ENCODE measurements at places on chromosomes 12 and 14.

DNA sequence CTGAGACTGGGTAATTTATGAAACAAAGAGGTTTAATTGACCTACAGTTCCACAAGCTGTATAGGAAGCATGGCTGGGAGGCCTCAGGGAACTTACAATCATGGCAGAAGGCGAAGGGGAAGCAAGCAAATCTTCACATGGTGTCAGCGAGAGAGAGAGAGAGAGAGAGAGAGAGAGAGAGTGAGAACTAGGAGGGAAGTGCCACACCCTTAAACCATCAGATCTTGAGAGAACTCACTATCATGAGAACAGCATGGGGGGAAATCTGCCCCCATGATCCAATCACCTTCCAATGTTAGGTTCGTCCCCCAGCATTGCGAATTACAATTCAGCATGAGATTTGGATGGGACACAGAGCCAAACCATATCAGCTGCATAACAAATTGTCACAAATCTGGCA, 96.7 kb downstream of the CHST11 start:
- DNase-seq: no peak

GRCh38 chr14:105861985-105862465, 335.6 kb downstream of the TMEM121 start:
- DNase-seq: peak; percentile 53

- DNase-seq: no peak
These were observed 23.5 kb upstream of the PPFIBP1 start for GRCh38 chr12:27500546-27500945.

DNA sequence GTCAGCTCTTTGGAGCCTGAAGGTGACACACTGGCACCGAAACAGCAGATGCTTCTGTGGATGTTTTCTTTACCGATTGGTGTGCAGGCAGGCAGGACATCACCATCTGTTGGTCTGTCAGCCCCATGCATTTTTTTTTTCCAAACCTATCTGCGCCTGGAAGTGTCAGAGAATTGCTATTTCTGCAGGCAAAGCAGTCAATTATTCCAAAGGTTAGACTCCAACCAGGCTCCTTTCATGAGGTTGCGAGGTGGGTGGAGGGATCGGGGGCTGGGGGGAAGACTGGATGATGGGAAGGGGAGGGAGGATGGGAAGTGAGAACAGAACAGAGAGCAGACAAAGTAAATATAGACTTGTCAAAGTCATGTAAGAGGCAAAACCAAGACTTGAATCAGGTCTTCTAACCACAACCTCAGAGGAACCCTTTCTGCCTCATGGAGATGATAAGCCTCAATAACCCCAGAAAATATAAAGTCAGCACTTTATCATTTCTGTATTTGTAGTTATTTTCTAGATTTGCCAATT, 117.7 kb downstream of the OTOGL start:
- DNase-seq: no peak

GRCh38 chr12:32010631-32011336, 51.6 kb downstream of the RESF1 start:
- DNase-seq: no peak

DNA sequence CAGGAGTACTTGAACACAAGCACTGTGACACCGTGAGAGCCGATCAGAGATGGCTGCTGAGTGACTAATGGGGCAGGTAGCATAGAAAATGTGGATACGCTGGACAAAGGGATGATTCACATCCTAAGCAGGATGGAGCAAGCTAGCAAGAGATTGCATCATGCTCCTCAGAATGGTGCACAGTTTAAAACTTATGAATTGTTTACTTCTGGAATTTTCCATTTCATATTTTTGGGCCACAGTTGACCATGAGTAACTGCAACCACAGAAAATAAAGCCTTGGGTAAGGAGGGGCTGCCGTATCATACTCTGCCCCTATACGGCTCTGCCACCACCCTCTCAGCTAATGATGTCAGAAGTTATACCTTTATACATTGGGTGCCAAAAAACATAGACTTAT, 23.3 kb upstream of the MARK3 start:
- no peak for DNase-seq

DNA sequence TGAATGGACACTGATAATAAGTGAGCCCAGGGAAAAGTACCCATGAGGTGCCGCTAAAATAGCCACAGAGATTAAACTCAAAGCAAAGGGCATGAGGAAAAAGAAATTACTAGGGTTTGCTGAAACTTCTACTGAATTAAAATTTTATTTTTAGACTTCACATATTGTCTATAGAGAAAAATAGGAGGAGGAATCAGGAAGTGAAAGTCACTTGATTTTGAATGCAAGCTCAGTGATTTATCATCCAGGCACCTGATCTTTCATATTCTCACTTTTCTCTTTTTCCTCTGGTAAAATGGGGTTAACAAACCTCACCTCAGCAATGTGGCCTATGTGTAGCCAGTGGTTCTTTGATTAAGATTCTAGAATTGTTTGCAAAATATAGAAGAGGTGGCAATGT, 479.8 kb downstream of the BCL11B start:
- DNase-seq: no peak

- DNase-seq: no peak
These were observed 81.8 kb upstream of the CCDC198 start for GRCh38 chr14:57575482-57575881.

DNA sequence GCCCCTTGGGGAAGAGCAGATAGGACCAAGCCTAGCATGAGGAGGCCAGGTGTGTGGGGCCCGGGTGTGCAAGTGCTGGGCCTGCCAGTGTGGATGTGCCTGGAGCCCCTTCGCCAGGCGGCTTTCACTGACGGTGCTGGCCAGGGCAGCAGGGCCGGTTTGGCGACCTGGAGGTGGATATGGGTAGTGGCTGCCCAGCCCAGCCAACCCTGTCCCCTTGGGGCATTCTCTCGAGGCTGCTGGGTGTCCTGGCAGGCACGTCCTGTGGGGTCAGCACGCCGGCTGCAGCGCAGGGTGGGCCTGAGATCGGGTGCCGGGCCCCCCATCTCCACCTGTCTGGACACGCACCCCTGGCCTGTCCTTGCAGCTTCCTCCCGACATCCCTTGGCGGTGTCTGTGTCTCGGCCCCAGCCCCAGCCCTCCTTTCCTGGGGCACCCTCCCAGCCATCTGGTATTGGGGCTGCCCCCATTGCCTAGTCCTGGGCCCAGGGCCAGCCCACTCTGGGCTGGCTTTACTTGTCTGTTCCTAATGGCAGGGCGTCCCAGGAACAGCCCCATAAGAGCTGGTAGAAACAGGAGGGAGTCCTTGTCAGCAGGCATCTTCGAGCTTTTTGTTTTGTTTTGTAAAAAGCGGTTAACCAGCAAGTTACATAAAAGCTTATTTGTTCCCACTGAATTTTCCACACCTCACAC, 7.2 kb upstream of the CRIP2 start:
- DNase-seq: no peak

GRCh38 chr14:97380539-97380941, 583.4 kb downstream of the VRK1 start:
- peak; percentile 78 for DNase-seq

- DNase-seq: peak; percentile 61
These were observed 57.1 kb downstream of the ATG14 start for GRCh38 chr14:55354500-55354899.

- DNase-seq: no peak
These were observed 88.1 kb upstream of the TMEM263 start for GRCh38 chr12:106867651-106868050.

DNA sequence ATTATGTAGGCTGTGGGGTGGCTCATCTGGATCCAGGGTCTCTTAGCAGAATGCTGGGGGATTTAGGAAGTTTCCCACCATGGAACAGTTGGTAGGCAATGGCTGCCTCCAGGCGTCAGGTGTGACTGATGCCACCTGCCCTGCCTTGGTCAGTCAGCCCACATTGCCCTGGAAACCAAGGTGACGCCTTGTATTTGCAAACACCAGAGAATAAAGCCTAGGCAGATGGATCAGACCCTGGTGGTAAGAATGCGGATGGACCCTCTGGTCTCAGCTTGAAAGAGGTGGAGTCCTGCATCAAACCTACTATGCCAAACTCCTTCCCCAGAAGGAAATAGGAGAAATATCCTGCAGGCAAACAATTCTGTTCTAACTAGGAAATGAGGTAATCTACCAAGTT, 38.2 kb downstream of the NCKAP5L start:
- no peak for DNase-seq

DNA sequence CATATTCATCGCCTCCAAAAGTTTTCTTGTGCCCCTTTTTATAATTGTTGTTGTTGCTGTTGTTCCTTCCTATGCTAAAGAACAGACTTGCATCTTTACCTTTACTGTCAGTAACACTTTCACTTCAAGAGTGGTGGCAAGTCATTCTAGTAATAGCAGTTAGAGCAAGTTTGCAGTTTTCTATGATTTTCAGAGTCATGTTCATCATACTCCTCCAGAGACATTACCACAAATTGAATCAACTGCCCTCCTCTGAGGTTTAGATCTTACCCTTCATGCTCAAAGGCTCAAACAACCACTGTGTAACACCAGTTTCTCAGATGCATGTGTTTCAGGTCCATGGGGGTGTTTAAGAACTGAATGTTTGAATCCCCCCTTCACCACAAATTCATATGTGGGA, 763.4 kb downstream of the LRFN5 start:
- no peak for DNase-seq

DNA sequence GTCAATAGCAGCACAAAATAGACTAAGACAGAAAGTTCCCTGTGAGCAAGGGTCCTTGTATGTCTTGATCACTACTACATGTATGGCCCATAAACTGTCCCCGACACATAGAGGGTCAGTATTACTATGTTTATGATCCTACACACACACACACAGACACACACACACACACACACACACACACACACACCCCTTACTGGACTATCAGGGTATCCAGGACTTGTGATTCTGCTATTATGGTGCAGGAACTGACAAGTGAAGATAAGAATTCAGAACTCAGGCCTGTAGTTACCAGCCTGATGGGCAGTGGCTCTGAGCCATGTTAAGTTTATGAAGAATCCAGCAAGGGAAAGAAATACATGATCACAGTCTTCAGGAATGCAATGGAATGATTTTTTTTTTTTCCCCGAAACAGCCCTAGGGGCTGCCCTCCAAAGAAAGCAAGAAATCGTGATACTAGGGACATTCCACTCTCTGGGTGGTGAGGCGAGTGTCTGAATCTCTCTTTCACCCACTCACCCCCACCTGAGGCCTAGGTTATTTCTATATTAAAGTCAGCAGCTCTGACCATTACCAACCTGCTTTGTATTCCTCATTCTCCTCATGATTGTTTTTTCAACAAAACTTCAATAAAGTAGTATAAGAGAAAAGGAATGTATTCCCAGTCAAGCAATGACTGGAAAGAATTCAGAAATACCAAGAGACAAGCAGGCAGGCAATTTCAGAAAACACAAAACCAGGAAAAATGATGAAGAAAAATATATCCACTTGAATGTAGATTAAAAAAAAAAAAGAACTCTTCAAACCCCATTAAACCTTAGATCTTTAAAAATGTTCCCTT, 105.8 kb downstream of the AVPR1A start:
- DNase-seq: no peak
